Hematopoietic multipotent progenitor cell treated with erythropoietin and hydrocortisone succinate and interleukin-3 and kit ligand, for 6 days (in vitro differentiated cells): ENCODE measurements at places on chromosomes 7 and 10.

- no peak for DNase-seq
These were observed 363.6 kb downstream of the ANKRD30A start for GRCh38 chr10:37488792-37489657.

DNA sequence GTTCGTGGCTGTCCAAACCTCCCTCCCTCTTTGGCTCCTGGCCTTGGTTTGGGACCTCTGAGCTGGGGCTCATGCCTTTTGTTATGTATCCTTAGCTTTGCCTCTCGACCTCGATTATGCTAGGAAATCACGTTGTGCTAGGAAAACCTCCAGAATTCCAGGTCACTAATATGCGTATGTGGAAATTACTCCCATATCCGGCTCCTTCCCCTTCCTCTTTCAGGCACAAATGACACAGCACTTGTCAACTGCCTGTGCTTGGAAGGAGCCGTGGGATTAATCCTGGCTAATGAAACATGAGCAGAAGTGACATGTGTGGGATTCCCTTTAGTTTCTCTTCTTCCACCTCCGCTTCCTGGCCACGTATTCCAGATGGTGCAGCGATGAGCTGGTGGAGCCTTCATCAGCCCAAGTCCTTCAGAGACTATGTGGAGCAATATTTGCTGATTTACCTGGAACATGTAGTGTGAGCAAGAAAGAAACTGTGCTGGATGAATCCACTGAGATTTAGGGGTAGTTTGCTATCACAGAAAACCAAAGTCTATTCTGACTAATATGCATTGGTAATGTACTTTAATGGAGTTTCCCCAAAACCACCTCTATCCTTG, 149.2 kb downstream of the REEP3 start:
- no peak for DNase-seq

GRCh38 chr7:124942399-124942798, 12.8 kb upstream of the POT1 start:
- DNase-seq, result no peak

DNA sequence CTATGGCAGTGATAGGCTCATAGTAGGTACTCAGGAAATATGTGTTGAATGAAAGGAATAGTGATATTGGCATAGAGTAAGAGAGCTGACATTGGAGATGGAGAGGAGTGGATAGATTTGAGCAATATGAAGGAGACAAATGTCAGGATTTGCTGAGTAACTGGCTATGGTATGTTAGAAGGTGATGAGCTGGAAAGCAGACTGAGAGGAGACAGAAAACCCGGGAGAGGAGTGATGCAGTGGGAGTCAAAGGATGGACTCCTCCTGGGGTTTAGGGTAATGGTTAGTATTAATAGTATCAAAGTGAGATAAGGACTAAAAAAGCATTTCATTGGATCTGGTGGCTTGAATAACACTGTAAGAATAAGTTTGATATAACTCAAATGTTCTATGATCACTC, 64.8 kb downstream of the CD36 start:
- no peak for DNase-seq

- DNase-seq, result no peak
These were observed 52.0 kb upstream of the PPP1R3C start for GRCh38 chr10:91684841-91685240.

- no peak for DNase-seq
These were observed 1.9 kb upstream of the NEBL start for GRCh38 chr10:20898866-20899535.

- no peak for DNase-seq
These were observed 45.4 kb downstream of the CHST3 start for GRCh38 chr10:72009425-72010081.

GRCh38 chr10:112678581-112678980, 231.6 kb downstream of the VTI1A start:
- peak; percentile 10 for DNase-seq

DNA sequence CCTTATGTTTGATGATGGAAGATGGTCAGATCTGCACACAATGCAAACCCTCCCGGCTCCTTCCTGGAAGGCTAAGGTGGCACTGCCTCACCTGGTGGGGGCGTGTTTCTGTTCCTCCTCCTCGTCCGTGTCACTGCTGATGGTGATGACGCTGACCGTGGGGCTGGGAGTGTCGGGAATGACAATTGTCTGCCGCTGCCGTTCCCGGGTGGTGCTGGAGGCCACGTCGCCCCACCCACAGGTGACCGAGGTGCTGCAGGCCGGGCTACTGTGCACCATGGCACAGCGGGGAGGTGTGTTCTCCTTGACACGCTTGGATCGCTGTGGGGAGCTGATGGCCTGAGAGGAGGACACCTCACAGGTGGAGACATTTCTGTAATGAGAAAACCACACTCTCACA, 73.1 kb downstream of the CLEC2L start:
- DNase-seq, result no peak

DNA sequence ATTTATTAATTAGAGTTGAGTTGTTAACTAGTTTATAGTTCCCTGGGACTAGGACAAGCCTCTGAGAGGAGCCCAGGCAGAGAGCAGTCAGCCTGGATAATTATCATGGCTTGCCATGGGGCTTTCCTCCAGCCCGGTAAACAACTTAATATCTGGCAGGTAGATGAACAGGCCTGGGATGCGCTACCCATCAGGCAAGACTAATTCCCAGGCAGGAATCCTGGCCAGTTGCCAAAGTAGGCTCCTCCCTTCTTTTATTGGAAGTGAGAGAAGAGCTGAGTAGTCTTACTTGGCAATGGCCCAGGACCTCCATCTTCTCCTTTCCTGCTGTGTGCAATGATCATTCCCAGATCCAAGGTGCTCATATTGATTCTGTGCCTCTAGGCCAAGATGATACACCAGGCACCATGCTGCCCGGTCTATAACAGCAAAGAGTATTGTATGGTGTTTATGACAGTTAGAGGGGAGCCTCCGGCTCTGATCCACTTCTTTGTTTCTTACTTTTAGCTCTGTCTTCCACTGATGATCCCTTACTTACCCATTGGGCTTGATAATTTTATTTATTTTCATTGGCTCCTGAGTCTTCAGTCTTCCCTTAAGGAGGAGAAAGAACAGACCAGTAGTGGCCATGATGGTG, 408.7 kb downstream of the REEP3 start:
- no peak for DNase-seq

GRCh38 chr10:87841186-87841585, 22.1 kb downstream of the KLLN start:
- no peak for DNase-seq

DNA sequence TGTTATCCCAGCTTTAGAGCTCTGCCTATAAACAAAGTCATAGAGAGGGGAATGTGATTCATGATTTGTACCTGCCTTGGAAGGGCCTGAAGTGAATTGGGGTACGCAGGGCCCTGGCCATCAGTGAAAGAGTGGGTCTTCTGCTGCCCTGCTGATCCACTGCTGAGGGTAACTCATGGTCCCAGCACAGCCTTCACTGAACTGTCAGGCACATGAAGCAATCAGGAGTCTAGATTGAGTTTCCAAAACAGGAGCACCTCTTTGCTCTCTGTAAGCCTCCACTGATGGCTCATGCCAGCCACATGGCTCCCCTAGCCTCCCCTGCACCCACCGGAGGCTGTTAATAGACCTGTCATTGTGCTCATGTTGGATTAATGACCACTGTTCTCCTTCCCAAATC, 217.6 kb downstream of the KCNMA1 start:
- no peak for DNase-seq

DNA sequence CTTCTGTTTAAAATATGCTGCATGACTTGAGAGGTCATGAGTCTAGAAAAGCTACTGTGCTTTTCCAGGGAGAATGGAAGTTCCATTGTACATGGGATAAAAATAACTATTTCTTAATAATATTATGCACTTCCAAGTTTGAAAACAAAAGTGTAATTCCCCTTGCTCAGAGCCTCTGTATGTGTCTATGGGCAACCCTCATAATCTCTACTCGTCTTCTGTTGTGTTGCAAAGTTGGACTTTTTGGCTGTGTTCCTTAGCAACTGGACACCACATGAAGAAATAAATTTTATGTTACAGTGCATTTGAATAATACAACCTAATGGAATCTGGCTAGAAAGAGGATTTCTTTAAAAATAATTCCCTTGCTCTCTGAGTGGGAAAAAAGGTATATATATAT, 242.6 kb downstream of the TWIST1 start:
- no peak for DNase-seq

GRCh38 chr10:77586719-77587415, 50.7 kb downstream of the KCNMA1 start:
- DNase-seq, result no peak

DNA sequence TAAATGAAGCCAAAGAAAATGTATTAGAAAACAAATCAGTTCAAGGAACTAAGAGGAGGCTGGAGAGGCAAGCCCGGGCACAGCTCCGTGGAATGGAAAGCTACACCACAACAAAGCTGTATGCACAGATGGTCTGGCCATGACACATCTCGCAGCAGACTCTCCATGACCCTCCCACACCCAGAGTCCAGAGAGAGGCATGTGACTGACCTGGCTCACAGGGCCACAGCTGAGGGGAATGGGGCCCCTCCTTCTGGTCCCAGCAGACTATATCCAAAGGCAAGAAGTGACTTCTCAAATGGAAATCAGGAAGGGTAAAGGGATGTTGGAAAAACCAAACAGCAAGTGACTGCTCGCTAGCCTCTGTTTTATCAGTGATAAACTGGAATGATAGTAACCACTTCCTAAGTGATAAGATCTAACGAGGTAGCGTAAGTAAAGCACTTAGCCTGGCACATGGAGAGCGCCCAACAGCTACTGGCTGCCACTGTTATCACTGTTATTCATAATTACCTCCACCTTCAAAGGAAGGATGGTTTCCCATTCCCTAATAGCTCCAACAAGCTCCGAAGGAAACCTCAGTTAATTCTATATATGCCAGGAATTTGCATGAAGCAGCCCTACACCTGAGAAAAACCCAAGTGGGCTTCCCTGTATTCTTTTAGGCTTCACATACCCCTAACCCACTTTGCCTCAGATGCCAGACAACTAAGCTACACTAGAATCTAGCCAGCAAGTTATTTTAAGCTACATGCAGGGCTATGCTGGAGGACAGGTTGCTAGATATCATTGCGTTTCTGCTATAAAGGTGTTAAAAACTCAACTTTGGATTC, 8.4 kb downstream of the OSBPL3 start:
- DNase-seq, result peak; percentile 58

DNA sequence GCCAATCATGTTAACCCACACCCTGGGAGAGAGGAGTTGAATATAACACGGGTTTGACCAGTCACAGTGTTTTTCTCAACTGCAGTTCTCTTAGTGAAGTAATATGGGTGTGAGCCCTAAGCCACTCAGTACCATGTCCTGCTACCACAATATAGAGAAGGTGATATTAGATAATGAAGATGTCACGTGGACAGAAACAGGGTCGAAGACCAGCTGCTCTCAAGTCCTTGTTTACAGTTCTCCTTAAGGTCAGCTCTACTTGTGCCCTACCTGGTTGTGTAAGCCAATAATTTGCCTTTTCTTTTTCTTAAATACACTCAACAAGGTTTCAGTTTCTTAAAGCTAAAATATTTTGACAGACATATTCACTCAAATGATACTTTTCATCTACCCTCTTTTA, 128.3 kb upstream of the POT1 start:
- no peak for DNase-seq

DNA sequence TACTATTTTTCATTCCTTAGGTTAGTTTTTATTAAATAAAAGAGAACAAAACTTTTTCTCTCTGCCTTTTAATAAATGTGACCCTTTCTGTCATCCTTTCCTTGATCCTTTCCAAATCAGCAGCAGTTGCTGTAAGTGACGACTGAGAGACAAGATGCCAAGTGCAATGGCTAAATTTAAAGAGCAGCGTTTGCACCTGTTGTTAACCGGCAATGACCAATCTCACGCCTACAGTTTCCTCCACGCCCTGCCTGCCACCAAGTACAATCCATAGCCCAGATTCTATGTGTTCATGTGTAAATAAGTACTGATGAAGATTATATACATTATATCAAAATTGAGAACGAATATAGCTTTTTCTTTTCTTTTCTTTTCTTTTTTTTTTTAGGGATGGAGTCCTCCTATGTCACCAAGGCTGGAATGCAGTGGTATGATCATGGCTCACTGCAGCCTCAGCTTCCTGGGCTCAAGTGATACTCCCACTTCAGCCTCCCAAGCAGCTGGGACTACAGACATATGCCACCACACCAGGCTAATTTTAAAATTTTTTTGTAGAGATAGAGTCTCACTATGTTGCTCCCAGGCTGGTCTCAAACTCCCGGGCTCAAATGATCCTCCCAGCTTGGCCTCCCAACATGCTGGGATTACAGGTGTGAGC, 6.5 kb upstream of the MCU start:
- no peak for DNase-seq

- DNase-seq, result no peak
These were observed 131.1 kb downstream of the DIP2C start for GRCh38 chr10:558364-558763.
